Activated naive CD8-positive, alpha-beta T cell treated with anti-CD3 and anti-CD28 coated beads for 36 hours (primary cell): ENCODE measurements at places on chromosomes 6 and 20.

- DNase-seq: no peak
These were observed 586.3 kb downstream of the HTR1B start for GRCh38 chr6:76876922-76877553.

- DNase-seq: no peak
These were observed 5.7 kb downstream of the LMBRD1 start for GRCh38 chr6:69791065-69791471.

DNA sequence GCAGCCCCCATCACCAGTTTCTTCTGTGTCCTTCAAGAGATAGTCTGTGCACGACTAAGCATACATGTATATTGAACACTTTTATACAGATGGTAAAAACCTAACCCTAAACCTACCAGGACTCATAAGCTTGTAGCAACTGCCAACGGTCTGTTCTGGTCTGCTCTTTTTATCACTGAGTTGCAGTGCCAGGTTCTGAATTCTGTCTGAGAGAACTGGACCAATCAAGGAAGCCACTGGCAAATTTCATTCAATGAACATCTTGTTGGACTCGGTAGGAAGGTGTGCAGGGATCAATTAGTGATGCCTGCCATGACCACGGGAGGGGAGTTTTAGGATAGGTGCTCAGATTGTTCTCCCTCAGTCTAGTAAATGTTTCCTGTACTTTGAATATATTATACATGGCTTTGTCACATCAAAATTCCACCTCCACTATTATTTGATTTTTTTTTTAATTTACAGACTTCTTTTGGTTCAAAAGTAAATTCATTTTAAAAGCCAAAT is 146.8 kb downstream of the EYA2 start:
- no peak for DNase-seq

GRCh38 chr20:49637046-49637637 is 69.2 kb upstream of the PTGIS start:
- no peak for DNase-seq

GRCh38 chr6:39088331-39088730 is 26.7 kb downstream of the SAYSD1 start:
- no peak for DNase-seq

- DNase-seq: no peak
These were observed 15.4 kb downstream of the UNC93A start for GRCh38 chr6:167306401-167306998.

DNA sequence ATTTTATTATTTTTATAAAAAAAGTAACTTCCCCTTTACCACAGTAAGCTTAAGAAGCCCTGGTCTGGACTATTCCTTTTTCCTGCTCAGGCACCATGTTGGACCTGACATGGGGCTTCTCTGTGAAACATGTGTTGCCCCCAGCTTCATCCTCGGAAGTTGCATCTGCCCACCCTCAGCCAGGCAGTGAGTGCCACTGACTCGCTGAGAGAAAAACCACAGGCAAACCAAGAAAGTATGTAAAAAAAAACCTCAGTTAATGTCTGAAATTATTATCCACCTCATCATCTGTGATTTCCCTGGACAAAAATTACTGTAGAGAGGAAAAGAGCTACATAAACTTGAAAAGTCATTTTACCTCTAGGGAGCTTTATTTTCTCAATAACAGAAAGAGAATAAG is 109.9 kb upstream of the MCHR2 start:
- no peak for DNase-seq

- no peak for DNase-seq
These were observed 42.7 kb downstream of the JAG1 start for GRCh38 chr20:10631126-10631525.

DNA sequence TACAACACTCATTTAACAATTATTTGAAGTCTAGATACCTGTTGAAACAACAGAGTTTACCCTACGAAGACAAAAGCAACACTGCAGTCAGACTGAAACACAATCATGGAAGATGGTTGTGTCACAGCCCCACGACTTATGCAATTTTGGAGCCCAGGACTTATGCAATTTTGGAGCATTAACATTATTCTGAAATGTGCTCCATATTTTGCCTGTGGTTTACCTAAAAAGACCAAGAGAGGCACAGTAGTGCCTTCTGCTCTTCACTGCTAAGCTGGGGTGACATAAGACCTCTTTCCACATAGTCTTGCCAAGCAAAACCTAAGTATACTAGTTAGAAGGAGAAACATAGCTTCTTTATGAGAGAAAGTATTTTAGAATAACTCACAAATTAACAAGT is 216.5 kb downstream of the PTPRK start:
- DNase-seq: no peak

DNA sequence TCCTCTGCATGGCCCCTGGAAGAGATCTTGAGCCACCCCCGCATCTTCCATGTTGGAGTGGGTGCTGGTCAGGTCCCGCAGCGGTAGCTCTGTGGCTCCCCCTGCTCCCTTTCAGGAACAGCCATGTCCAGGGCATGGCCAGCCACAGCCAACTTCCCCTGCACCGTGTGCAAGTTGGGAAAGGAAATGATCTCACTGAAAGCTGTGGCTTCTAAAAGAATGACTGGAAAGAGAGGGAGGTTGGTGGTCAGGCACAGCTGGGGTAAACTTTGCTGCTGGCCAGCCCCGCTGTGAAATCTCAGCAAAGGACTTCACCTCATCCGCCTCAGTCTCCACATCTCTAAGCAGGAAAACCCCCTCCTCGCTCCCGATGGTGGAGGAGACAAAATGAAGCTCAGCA is 153.6 kb upstream of the CST7 start:
- DNase-seq: no peak

DNA sequence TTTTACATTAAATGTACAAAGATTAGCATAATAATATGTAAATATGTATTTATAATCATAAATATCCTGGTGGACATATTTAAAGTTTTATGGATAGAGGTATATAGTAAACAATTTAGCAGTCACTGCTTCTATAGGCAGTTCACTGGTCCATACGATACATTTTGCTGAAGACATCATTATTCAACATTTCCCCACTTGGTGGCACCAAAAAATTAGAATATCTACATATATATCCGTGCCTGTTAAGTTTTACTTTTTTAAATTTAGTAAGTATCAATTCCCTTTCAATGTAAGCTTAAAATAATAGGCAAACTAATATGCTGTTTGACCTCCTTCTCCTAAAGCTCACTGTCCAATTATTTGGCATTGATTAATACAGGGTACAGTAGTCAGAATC is 64.2 kb downstream of the LMBRD1 start:
- DNase-seq: no peak

DNA sequence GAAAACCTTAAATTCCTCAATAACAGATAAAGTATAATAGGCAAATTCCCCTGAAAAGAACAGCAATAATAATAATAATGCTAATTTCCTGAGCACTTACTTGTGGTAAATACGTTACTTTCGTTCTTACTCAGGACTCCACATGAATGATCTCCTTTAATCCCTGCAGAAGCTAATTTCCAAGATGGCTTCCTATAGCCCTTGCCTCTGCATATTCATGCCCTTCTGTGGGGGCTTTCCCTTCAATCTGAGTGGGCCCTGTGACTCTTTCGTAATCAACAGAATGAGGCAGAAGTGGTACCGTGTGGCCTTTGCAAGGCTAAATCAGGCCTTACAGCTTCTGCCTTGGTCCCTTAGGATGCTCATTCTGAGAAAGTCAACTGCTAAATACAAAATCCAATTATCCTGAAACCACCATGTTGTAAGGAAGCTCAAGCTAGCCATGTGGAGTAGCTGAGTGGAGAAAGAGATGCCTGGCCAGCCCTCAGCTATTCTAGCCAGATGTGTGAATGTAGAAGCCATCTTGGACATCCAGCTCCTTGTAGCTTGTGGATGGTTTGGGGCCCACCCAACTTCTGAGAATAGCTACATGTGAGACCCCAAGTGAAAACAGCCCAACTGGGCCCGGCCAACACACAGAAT is 50.5 kb downstream of the MCUR1 start:
- DNase-seq: peak; percentile 68

DNA sequence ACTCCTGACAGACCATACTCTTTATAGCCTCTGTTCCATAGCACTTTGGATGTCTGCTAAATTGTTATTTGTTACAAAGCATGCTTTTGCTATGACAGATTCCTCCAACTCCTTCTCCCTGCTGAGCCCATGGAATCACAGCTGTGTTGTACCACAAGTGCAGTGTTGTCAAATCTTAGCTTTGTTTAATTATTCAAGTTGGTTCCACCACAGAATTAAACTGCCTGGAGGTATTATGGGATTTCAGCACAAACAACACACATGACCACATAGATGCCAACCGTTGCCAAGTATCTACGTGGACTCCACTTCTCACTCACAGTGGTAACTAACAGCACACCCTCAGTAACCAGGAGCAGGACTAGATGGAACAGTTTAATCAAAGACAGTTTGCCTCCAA is 32.7 kb upstream of the MARCKS start:
- DNase-seq: no peak

DNA sequence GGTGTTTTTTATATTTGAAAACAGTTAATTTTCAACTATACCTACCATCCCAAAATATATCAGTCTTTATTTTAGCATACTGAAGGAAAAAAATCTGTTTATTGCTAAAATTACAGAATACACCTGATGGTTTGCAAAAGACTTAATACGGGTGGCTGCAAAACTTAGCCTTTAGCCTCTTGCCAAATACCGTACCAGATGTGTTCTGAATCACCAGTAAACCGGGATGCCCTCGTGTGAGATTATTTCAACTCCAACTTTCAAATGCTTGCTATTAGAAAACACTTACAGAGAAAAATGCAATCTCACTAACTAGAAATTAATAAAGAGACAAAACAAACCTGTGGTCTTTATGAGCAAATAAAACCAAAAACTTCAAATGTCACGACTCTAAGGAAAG is 36.0 kb downstream of the REV3L start:
- no peak for DNase-seq

- DNase-seq: no peak
These were observed 359.7 kb downstream of the ARHGAP18 start for GRCh38 chr6:129350278-129350677.

GRCh38 chr6:169949511-169950097 is 198.2 kb downstream of the ERMARD start:
- no peak for DNase-seq

DNA sequence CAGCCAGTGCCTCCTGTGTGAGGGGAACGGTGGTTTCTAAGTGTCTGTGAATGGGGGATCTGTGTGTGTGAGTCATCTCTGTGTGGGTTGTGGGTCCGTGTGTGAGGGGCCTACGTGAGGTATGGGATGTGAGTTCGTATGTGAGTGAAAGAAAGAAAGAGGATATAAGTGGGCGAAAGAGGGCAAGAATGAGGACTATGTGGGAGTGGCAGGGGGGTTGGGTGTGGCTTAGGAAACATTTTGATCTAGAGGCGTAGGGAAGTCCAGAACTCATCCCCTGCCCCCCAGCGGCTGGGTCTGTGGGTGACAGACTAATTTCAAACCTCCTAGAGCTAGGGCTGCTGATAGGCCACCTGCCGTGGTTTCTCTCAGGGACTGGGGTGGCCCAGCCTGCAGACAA is 35.5 kb downstream of the DHX35 start:
- peak; percentile 84 for DNase-seq

DNA sequence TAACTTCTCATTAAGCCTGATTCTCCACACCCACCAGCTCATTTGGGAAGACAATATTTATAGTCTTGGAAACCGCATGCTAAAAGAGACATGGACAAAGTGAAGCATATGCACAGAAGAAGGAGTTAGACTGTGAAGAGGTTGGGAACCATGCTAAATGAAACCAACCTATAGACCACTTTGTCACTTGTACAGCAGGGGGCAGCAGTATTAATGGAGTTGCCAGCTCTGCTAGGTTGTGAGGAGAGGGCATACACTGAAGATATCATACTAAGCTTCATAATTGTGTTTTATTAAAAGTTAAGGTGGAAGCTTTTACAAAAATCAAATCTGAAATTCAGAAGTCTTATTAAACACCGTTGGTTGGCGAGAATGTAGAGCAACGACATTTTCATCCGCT is 38.3 kb upstream of the HMGCLL1 start:
- DNase-seq: no peak

- no peak for DNase-seq
These were observed 64.9 kb upstream of the ZNF133 start for GRCh38 chr20:18223409-18223808.

- DNase-seq: no peak
These were observed 1.1 kb upstream of the DACT2 start for GRCh38 chr6:168320634-168321033.

- DNase-seq: no peak
These were observed 5.1 kb upstream of the FAM50B start for GRCh38 chr6:3844097-3844463.

GRCh38 chr6:136890986-136891385 is 31.1 kb upstream of the SLC35D3 start:
- no peak for DNase-seq

GRCh38 chr6:71419217-71420094 is 130.8 kb downstream of the OGFRL1 start:
- no peak for DNase-seq

- no peak for DNase-seq
These were observed 31.5 kb downstream of the TSBP1 start for GRCh38 chr6:32340242-32340641.

DNA sequence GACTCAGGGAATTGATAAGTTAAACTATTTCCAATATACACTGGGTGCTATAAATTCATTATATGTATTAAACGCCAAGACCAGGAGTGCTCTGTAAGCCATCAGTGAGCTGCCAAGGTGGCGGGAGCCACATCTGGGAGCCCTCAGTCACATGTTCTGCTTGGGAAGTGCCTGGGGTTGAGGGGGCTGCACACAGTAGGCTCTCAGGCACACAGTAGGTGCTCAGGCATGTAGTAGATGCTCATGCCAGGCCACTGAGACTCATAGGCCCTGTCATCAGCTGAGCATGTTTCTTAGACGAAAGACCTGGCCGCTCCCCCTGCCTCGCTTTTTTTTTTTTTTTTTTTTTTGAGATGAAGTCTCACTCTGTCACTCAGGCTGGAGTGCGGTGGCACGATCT is 83.3 kb upstream of the BHLHE23 start:
- no peak for DNase-seq

DNA sequence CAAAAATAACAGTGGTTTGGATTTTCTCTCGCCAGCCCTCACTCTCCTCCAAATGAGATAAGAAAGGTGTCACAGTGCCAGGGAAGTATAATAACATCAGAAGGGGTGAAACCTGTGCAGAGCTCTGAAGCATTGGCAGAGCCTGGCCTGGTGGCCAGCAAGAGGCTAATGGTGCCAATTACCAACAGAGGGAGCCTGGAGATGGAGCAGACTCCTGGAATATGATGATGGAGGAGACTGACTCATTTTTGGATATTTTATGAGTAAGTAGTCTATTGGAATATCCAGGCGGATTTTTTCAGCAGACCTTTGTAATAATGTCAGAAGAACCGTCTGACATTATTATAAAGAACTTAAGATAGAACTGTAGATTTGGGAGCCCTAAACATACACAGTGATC is 442.6 kb upstream of the MARCKS start:
- DNase-seq: no peak
